ENCODE measurements at places on chromosomes 7 and 10.
A peak's percentile ranks its signal among the peaks of the same experiment; 100 is the strongest.

GRCh38 chr7:150311711-150312110 is 11.4 kb upstream of the LRRC61 start:
- no peak for DNase-seq

GRCh38 chr7:27145165-27145913 is 1.9 kb upstream of the HOXA5 start:
- DNase-seq: no peak

- DNase-seq: no peak
Observed at GRCh38 chr10:108375691-108376090, 1211.2 kb upstream of the SORCS1 start.

- DNase-seq: no peak
Observed at GRCh38 chr7:34451923-34452322, 206.1 kb upstream of the NPSR1 start.

DNA sequence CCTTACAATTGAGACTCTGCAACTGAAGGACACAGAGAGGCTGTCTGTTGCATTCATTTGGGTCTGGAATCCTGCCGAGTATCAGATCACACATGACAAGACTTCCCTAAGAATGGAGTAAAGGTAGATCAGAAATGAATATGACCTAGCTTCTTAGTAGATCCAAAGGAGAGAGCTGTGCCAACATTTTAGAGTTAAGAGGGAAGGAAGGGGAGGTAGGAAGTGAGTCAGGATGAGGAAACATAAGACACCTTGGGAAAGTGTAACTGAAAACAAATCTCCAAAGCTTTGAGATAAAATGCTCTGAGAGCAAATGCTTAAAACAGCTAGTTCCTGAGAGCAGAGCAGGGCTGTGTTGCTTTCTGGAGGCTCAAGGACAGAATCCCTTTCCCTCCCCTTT is 6.1 kb upstream of the SLC25A13 start:
- DNase-seq: no peak

GRCh38 chr10:132169766-132170560 is 16.8 kb upstream of the DPYSL4 start:
- DNase-seq: no peak

- peak; percentile 80 for DNase-seq
Observed at GRCh38 chr10:6580279-6581029, 378 bp upstream of the PRKCQ start.

DNA sequence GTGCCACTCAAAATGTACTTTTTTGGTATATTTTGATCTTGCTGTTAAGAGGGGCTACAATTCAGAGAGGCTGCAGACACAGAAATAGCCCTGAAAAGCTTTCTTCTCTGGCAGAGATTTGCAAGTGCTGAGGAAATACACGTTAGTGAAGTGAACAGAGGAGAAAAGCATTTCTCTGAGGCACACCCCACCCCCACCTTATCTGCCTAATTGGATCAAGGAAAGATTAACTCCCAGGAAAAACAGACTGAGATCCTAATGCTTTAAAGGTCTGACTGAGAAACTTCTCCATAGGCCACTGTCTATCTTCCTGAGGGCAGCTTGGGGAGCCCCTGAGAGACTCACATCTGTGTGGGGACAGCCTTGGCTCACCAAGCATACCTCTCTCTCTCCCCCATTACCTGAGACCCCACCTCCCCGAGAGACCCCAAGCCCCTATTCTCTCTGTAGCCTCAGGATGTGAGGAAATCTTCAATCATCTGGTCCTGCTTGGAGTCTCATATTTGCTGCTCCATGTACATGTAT is 14.8 kb upstream of the AKR1C3 start:
- DNase-seq: no peak

DNA sequence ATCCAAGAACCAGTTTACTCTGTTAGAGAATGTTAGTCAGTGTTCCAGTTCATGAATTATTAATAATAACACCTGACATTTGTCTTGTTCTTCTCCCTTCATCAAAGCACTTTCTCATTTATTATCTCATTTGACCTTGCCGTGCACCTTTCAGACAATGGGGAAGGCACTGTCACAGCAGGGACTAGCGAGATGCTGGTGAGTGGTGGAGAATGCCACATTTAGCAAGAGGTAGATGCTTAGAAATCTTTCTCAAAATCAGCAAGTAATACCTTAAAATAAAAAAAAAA is 34.2 kb upstream of the XRCC2 start:
- no peak for DNase-seq

GRCh38 chr7:706721-707120 is 19.8 kb upstream of the DNAAF5 start:
- DNase-seq: no peak

GRCh38 chr7:158000160-158000559 is 587.5 kb downstream of the PTPRN2 start:
- DNase-seq: no peak

DNA sequence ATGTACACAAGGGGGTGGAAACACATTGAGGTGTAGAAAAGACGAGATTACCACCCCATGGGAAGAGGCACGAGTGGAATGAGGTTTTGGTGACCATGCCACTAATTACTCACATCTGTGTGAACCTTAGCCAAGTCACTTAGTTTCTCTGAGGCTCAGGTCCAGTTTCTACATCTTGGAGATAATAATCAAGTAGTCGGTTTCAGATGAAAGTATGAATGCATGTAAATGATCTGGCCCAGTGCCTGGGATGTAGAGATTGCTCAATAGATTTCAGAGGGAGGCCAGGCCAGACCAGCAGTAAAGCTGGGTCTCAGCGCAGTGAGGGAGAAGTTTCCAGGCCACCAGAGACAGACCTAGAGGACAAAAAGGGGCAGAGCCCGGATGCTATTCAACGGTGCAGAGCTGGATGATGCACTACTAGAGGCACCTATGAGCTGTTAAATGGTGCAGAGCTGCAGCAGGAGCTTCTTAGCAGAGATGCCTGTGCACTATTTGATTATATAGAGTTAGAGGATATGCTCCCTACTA is 725.1 kb downstream of the GRID1 start:
- no peak for DNase-seq

DNA sequence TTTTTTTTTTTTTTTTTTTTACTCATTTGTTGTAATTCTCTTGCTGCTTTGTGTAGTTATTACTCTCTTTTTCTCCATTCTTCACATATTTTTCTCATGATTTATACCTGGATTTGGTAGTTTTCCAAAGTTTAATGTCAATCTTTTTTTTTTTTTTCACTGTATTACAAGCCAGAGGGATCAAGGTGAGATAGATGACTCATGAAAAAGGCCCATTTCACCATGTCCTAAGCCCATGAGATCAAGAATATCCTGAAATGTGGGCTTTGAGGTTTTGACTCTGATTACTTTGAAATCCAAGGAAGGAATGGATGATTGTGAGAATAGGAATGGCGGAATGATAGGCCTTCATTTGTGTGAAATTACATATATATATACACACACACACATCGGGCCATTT is 31.1 kb downstream of the TAX1BP1 start:
- DNase-seq: no peak

DNA sequence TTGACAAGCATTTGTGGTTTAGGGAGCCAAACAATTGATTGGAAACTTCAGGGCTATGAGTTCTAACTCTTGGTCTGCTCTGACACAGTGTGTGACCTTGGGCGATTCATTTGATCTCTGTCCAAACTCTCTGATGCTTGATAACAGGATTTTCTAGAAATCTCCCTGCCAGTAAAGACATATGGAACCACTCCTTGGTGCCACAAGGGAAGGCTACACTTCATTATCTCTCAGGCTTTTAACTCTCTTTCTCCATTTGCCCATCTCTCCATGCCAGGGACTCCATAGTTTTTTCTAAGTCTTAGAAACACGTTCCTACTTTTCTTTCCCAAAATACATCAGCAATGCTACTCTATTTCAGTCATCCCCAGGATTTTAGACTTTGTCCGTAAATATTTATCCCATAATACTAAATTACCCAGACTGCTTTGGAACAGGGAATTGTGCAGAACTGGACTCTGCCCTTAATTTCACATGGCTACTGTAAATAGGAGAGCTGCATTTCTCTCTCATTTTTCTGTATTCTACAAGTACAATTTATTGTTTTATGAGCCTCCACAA is 488.2 kb downstream of the SUGCT start:
- no peak for DNase-seq

DNA sequence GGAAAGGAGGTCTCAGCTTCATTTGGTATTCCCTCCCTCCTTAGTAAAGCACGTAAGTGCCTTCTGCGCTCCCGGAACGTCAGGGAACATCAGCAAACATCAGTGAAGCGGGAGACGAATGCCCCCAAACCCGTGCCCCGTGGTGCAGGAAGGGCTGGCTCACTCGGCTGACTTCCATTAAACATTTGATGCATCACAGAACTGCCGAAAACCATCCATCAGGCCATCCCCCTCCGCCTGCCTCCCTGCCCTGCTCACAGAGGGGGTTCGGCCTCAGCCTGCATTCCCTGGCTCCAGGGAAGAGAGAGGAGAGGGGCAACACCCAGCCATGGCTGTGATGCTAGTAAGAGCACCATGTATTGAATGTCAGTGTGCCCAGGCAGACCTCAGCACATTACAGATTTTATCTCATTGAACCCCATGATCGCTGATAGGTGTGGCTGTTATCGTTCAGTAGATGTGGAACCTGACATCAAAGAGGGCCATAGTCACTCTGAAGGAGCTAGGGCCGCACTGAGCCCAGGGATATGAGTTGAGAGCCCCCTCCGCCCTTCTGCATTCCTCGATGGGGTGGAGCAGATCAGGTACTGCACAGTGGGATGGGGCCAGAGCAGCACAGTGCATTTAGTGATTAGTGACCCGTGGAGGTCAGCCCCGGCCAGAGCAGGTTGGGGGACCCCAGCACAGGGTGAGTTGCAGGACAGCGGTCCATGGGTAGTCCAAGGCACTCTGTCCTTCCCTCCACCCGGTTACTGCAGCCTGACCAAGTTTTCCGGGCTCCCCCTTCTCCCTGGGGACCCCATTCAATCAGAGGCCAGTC is 146.4 kb downstream of the RPS24 start:
- no peak for DNase-seq

GRCh38 chr7:85573844-85574243 is 387.0 kb upstream of the SEMA3D start:
- DNase-seq: no peak

DNA sequence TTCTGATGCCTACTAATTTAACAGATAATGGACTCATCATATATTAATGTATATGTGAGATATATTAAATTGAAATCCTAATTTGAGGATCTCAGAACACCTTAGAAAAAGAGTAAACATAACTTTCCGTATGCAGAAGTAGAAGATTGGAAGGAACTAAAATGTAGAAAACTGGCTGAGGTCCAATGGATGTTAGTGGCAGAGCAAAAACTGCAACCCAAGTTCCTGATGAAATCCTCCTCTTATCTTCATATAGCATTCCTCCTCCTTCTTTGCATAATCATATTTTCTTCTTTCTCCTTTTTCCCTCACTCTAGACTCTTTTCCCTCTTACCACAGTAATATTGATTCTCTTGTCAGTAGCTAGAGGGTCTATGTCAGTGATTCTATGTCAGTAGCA is 6.0 kb downstream of the INA start:
- DNase-seq: no peak

- peak; percentile 14 for DNase-seq
Observed at GRCh38 chr7:87600130-87601124, at the start of gene ABCB1. TSS of gene ABCB1 (minus strand) at chr7:87600884. CDS start at chr7:87600184, 700 bp downstream.

DNA sequence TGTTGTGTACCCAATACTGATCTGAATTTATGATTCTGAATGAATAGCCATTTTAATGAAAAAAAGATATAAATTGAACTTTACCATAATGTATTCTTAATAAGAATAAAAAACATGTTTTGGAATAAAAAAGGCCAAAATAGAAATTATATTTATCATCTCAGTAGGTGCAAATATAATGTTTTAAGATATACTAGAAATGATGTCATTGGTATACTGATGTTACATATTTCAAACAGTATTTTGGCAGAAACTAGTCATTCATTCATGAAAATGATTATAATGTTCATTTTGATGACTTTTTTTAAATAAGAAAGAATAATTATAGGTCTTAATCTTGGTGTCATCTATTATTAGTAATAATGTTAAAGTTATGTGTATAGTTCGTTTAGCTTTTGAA is 9.2 kb downstream of the PCGF5 start:
- no peak for DNase-seq

- DNase-seq: no peak
Observed at GRCh38 chr10:105113666-105114065, 472.6 kb downstream of the SORCS3 start.

DNA sequence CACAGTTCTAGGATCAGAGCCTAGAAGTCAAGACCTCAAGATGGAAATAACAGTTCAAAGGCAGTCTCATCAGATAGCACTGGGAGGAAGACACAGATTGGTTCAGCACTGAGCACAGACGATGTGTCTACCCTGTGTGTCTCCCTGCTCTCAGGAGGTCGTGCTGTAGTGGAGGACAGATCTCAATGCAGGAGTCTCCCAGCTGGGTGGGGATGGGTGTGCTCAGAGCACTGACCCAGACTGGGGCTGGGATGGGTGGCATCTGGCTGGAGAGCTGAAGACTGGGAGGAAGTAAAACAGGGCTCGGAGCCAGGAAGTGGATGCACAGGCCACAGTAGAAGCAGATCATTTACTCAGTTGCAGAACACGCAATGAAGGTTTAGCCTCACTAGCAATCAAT is 69.5 kb upstream of the GDF10 start:
- DNase-seq: no peak

GRCh38 chr10:48241332-48241731 is 33.2 kb downstream of the FRMPD2 start:
- no peak for DNase-seq

DNA sequence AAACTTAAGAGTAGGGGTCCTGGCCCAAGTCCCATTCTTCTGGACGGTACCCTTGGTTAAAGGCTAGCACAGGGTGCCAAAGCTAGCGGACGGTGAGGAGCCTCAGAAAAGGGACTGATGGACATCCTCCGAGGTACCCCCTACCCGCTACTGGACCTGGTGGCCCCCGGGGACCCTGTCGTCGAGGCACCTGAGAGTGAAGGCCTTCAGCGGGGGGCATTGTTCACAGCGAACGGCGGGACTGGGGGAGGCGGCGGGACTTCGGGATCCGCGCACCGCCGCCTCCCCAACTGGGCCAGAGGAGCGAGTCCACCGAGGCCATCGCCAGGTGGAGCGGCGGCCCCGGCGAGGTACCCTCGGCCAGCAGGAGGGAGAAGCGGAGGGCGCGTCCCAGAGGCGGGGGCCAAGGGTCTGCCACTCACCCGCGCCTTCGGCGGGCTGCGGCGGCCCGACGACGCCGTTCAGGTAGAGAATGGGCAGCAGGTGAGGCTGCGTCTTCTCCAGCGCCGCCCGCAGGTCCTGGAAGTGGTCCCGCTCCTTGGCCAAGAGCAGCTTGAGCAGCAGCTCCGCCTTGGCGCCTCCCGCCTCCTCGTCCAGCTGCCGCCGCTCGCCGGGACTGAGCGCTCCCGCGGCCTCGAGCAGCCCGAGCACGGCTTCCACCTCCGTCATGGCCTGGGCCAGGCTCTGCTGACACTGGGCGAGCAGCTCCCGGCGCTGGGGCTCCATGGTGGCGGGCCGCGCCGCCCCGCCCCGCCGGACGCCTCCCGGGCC is 575 bp downstream of the DLG5 start:
- DNase-seq: no peak

GRCh38 chr7:54331311-54331710 is 210.9 kb upstream of the VSTM2A start:
- no peak for DNase-seq

GRCh38 chr10:125060026-125060425 is 100.3 kb downstream of the CTBP2 start:
- no peak for DNase-seq

All from activated CD4-positive, alpha-beta T cell treated with anti-CD3 and anti-CD28 coated beads, Interleukin-2, amount 50 U/mL, for 4 hours (primary cell).